NCI-H774 (cell line): ENCODE measurements at places on chromosomes 2 and 18.

- no peak for DNase-seq
Measured at GRCh38 chr18:58255701-58256311, 211.8 kb downstream of the NEDD4L start.

- DNase-seq: no peak
Measured at GRCh38 chr18:67771271-67771670, 254.8 kb upstream of the DSEL start.

GRCh38 chr18:31424383-31424988 is 23.1 kb upstream of the DSG3 start:
- no peak for DNase-seq

DNA sequence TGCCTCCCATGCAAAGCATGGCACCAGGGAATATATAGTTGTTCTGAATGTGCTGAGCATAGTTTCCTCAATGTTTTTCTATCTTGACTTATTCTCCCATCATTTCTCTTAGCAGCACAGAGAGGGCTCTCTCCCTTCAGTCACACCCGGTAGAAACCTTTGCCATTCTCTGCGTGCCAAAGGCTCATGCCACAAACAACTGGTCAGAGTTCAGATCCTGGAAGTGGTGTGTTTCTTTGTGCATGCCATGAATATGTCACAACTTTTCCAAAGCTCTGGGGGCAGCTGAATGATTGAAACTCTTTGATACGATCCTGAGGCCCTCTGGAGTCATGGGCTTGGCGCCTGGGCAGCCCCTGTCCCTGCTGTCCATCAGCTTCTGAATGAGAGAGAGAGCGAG is 28.0 kb upstream of the EDAR start:
- no peak for DNase-seq

- DNase-seq: no peak
Measured at GRCh38 chr2:158191076-158191895, 89.6 kb downstream of the UPP2 start.

DNA sequence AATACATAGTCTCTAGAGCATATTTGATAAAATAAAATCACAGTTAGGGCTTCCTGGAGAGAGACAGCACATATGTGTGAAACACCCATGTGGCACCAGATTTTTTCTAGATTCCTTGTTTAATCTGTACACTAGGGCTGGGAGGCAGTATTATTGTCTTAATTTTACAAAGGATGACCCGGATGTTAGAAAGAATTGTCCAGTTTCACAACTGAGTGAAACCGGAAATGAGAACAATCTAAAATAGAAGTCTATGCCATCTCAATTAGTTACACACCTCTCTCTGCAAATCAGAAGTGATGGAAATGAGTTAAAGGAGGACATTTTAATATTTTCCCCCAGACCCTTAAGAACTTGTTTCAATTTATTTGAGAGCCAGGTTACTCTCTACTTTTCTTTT is 463.7 kb upstream of the DSEL start:
- DNase-seq: no peak

DNA sequence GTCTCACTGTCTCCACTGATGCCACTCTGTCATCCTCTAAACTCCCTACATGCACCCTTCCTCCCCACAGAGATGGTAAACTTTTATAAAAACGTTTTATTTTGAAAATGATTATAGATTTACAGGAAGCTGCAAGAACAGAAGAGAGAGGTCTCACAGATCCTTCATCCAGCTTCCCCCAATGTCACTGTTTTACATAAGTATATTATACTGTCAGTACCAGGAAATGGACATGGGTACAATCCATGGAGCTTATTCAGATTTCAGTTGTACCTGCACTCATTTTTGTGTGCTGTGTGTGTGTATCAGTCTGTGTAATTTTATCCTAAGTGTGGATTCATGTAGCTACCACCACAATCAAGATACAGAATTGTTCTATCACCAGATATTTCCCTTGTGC is 46.7 kb upstream of the FOXI3 start:
- no peak for DNase-seq

GRCh38 chr18:76353500-76353899 is 141.5 kb downstream of the ZNF516 start:
- no peak for DNase-seq

GRCh38 chr2:113050921-113051895 is 1.5 kb downstream of the IL36B start:
- no peak for DNase-seq

DNA sequence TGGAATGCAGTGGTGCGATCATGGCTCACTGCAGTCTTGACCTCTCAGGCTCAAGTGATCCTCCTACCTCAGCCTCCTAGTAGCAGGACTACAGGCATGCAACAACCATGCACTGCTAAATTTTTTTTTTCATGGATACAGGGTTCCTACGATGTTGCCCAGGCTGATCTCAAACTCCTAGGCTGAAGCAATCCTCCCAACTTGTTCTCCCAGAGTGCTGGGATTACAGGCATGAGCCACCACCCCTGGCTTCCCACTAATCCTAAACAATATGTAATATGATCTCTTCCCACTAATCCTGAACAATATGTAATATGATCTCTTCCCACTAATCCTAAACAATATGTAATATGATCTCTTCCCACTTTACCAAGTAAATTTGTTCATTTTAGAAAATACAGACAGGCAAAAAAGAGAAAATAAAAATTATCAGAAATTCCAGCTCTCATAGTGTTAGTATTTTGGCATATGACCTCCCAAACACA is 33.7 kb upstream of the C18orf32 start:
- no peak for DNase-seq

- DNase-seq: no peak
Measured at GRCh38 chr2:62348700-62349099, 152.8 kb downstream of the B3GNT2 start.

DNA sequence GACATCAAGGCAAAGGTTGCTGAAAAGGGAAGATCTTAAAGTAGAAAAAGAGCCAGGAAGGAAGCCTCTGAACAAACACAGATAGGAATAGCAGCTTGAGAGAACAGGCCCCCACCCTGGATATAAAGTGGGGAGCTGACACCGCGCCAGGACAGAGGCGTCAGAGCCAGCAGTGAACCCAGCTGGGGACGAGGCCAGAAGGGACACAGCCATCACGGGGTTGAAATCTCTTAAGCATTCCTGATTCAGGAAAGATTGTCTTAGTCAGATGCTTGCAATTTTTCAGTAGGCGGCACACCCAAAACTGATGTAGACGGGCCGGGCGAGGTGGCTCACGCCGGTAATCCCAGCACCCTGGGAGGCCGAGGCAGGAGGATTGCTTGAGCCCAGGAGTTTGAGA is 93.8 kb upstream of the PHLPP1 start:
- no peak for DNase-seq

GRCh38 chr2:177393203-177393755 is 706 bp downstream of the AGPS start:
- no peak for DNase-seq

GRCh38 chr2:150610670-150611279 is 123.3 kb upstream of the RND3 start:
- no peak for DNase-seq

DNA sequence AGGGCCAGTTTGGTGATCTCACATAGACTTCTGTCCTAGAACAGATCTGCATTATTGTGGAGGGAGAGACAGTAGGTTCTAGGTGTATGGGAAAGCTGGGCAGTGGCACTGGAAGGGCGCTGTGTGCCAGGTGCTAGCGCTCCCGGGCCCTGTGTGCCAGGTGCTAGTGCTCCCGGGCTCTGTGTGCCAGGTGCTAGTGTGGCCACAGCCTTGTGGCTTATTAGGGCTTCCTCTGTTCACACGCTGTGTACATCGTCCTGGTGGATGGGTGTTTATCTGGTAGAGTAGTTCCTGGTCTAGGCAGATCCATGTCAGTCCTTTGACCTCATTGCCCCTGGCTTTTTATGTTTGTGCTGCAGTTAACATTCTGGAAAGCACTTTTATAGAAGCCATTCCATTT is 263.4 kb downstream of the AGAP1 start:
- DNase-seq: no peak

DNA sequence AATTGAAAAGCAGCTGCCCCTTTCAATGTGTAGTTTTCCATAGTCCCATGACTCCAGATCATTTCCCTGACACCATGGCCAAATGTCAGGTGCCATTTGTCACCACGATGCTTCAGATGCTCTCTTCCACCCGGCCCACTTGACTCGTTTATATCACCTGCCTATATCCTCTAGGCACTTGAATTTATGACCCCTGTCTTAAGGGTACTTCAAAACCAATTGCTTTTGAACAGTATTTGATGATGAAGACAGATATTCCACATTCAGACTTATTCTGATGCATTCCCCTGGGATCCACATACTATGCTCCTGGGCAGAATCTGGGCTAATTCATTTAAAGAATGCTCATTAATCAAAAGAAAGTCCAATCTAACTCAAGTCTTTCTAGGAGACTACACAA is 16.9 kb upstream of the RHBDD1 start:
- no peak for DNase-seq

DNA sequence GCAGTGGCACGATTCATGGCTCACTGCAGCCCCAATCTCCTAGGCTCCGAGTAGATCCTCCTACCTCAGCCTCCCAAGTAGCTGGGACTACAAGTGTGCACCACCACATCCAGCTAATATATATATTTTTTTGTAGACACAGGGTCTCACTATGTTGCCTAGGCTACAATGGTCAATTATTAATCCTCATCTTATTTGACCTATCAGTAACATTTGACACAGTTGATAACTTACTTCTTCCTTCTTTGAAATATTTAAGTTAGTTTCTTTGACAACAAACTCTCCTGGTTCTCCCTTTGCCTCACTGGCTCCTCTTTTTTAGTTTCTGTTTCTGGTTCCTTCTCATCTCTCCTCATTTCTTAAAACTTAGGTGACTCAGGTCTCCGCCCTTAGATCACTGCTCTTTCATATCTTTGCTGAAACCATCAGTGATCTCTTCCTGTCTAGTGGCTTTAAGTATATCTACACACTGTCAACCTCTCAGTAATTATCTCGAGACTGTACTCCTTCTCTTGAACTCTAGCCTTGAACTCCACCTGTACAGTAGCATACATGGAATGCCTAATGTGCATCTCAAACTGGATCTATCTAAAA is 11.5 kb downstream of the PGAP1 start:
- no peak for DNase-seq

DNA sequence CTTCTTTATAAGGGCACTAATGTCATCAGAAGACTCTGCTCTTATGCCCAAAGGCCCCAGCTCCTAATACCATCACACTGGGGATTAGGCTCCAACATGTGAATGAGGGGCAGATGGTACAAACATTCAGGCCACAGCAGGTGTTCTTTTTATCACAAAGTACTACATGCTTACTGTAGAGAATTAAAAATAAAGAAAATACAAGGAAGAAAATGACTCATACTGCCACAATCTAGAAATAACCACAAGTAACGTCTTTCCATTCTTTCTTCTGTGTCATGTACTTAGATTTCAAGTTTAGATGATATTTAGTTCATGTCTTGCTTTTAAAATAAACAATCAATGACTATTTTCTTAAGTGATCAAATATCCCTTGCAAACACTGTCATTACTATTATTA is 100.3 kb upstream of the NEDD4L start:
- no peak for DNase-seq

DNA sequence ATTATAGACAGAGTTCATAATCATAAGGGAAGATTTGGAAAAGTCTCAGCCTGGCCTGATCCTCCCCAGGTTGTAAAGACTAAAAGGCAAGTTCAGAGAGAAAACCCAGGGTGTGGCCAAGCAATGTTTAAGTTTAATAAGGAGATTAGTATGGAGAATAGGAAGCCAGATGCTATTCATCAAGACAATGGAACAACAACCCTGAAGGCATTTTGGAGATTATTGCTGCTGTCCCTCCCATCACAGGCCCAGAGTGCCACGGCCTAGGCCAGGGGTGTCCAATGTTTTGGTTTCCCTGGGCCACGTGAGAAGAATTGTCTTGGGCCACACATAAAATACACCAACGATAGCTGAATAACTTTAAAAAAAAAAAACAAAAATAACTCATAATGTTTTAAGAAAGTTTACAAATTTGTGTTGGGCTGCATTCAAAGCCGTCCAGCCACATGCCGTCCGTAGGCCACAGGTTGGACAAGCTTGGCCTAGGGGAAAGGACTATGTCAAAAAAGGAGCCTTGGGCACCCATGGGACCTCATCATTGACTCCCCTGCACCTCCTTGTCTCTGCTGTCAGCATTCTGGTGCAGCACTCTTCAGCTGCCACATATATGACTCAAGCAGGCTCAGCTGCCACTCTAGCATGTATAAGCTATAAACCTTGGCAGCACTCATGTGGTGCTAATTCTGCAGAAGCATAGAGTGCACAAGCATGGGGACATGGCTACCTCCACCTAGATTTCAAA is 20.8 kb downstream of the DPP4 start:
- DNase-seq: no peak

DNA sequence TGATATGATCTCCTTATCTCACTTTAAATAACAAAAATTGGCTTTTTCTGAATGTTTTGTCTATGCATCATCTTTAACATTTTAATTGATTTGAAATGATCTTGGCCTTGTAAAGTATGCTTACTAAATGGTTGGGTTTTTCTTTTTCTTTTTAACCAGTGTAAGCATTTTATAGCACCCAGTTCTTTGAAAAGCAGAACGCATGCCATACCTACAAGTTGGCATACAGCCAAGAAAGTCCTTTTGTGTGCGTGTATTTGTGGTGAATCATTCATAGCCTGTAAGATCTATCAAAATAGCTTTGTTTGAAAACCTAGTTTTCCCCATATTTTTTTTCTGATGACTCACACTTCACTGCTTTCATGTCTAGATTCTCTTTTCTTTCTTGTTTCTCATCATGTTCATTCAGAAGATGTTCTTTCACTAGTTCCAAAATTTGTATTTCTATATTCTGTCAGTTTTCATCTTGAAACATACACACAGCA is 4.1 kb upstream of the VRK2 start:
- peak; percentile 55 for DNase-seq

DNA sequence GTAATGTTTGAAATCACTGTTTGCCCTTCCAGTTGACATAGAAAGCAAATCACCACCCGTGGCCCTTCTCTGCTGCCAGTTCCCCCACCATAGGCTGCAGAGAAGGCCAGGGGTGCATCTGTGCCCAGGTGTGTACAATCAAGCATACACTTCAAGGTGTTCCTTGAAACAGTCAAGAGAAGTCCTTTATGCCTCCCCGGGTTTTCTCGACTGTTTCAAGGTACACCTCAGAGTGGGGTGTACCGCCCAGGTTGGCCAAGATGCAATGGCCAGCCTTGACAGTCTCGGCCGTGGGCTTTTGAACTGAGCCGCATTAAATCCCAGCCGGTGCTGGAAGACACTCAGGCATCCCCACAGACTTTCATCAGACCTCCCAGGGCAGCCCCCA is 21.0 kb upstream of the ATP9B start:
- no peak for DNase-seq

- DNase-seq: no peak
Measured at GRCh38 chr2:149167001-149167780, 128.7 kb downstream of the LYPD6B start.

DNA sequence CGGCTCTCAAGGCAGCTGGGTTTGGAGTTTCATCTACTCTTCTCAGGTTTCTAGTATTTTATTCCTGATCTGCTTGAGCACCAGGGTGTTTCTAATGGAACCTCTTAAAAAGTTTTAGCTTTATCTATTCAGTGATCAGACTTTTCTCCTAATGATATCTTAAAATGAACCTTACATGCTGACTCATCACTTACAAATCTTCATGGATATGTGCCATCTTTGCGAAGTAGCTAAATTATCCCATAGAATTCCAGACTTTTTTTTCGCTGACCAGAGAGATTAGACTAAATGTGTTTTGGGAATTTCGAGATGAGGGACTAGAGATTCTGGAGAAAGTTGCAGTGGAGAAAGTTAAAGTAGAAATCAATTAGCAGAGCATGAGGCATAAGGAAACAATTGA is 401.0 kb downstream of the GRB14 start:
- no peak for DNase-seq
